Activated CD4-positive, alpha-beta T cell treated with anti-CD3 and anti-CD28 coated beads, Interleukin-2, amount 10 ng/mL, durations not matched to agents 7 days and 5 days (primary cell): ENCODE measurements at places on chromosomes 2 and 18.

DNA sequence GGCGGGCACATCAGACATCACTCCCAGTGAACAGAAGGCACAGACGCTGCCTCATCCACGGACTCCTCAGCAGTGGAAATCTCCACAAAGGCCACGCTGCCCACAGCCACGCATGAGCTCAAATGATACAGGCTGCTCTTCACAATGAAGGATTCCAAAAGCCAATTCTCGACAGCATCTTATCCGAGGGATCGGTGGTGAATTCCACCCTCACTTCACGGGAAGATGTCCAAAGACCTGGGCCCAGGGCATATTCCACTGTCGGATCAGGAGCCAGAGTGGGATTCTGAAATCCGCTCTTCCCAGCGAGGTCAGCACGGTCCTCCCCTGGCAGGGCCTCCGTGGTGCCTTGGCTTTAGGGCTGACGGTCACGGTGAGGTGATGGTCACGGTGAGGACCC, 55.8 kb downstream of the EIPR1 start:
- no peak for DNase-seq

DNA sequence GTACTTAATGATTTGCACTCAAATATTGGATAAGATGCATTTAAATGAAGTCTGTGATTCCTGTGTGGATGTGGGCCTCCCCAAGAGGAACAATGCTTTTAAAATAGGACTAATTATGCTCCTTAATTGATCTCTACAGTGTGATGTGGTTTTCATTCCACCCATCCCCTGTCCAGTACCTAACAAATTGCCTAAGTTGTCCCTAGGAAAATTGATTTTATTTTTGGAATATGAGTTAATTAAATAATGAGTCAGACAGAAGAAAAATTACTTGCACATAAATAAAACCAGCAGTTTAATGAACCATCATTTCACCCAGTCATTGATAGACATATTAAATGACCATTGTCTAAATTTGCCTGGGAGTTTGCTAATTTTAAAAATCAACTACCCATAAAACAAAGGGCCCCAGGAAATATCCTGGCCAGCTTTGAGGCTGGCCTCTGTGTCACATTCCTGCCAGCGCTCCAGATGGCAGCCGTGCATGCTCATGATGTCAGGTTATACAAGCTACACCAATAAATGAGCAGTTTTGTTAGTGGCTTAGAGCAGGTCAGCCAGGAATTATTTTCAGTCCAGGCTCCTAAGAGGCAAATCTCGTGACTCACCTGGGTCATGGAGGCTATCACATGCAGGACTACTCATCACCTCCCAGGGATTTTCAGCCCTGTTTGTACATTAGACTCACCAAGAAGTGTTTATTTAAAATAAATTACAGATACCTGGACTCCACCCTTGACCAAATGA, 31.9 kb downstream of the ABHD3 start:
- DNase-seq, result no peak

GRCh38 chr2:85397925-85398331, 12.2 kb downstream of the CAPG start:
- no peak for DNase-seq

DNA sequence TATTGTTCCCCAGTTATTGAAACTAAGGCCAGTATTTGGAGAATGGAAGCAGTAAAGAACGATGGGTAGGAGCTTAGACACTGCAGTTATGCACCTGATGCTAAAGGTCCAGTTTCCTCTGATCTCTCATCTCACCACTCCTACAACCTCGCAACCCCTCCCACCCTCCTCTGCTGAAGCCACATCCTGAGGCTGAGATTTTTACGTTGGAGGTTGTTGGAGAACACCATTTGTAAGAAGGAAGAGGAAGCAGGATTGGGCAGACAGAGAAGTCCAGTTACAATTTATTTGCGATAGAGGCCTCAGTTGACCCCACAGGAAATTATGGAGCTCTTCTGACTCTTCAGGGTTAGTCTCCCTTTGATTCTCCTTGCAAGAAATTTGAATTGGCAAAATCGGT, 54.3 kb upstream of the NDUFV2 start:
- no peak for DNase-seq

GRCh38 chr2:106126295-106126694, 67.8 kb downstream of the UXS1 start:
- no peak for DNase-seq
